Ovary (tissue), 10 donors: ENCODE measurements at places on chromosomes 16 and 17. TPM values are rescaled to one million over a fixed set of nuclear protein-coding genes. Genes with fewer than 3 reads are reported as not detected.

GRCh38 chr16:53816211-53816836 is 112.4 kb downstream of the FTO start:
- no peaks in the 10 kb centered on the region for H3K4me1 ChIP-seq
- no peaks in the 10 kb centered on the region for H3K27me3 ChIP-seq
- DNase-seq = no peak
- no peak overlapping the region for H3K4me3 ChIP-seq
- H3K36me3 ChIP-seq = no peaks in the 10 kb centered on the region

DNA sequence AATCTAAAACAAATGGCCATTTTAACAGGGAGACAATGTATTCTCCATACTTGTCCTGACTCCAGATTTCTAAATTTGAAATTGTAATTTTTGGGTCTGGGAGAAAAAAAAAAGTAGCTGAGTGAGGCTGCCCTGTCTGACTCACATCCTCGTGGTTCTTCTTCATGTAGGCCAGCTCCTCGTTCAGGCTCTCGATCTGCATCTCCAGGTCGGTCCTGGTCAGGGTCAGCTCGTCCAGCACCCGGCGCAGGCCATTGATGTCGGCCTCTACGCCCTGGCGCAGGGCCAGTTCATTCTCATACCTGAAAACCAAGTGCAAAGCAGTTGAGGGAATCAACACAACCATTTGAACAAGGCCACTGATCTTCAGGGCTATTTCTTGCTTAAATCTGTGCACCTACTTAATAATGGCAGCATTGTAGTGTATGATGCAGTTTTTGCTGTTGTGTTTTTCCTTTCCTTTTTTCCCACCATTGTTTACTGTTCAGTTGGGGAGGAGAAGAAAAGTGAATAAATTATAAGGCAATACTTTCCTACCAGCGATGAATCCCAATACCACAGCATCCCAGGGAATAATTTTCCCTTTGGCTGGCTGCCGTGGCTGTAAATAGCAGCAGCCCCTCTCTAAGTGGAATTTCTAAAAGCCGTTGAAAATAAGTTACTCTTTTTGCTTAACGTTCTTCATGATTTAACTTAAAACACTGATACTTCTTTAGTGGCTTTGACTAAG is 2.2 kb downstream of the KRT12 start:
- no peak overlapping the region for H3K27ac ChIP-seq
- no peaks in the 10 kb centered on the region for H3K36me3 ChIP-seq
- no peaks in the 10 kb centered on the region for H3K27me3 ChIP-seq
- DNase-seq = no peak
- H3K4me3 ChIP-seq = no peak overlapping the region
- no peaks in the 10 kb centered on the region for H3K4me1 ChIP-seq

- no peaks in the 10 kb centered on the region for H3K4me1 ChIP-seq
- DNase-seq = no peak
- no peaks in the 10 kb centered on the region for H3K27me3 ChIP-seq
- no peaks in the 10 kb centered on the region for H3K36me3 ChIP-seq
Measured at GRCh38 chr17:77943971-77944370, 14.5 kb upstream of the TNRC6C start.

DNA sequence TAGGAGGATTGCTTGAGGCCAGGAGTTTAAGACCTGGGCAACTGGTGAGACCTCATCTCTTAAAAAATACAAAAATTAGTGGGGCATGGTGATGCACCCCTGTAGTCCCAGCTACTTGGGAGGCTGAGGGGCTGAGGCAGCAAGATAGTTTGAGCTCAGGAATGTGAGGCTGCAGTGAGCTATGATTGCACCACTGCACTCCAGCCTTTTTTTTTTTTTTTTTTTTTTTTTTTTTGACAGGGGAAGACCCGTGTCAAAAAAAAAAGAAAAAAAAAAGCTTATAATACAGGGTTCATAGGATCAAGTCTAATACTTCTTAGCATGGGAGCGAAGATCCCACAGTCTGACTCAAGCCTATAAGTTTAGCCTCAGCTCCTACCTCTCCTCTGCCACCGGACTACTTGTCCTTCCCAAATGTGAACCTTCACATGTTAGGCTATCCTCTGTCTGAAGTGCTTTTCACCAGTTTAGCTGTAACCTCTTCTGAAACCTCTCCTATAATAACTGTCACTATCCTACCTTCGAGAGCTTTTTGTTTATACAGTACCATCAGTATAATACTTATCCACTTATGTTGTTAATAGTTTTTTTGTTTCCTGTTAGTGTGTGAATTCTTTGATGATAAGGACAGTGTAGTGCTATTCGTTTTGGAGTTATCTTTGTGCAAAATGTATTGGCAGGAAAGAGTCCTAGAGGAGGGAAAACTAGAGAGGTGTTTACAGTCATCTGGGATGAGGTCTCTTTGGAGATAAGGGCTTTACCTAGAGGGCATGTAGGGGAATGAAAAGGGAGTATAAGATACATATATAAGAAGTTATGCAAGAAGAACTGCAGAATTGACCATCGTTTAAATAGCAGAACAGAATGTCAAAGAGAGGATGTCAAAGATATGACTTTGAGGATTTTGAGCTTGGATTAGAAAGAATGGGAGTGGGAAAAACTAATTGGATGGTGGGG is 15.5 kb downstream of the CPD start:
- H3K27me3 ChIP-seq = no peaks in the 10 kb centered on the region
- no peaks in the 10 kb centered on the region for H3K4me1 ChIP-seq
- H3K27ac ChIP-seq = no peak overlapping the region

DNA sequence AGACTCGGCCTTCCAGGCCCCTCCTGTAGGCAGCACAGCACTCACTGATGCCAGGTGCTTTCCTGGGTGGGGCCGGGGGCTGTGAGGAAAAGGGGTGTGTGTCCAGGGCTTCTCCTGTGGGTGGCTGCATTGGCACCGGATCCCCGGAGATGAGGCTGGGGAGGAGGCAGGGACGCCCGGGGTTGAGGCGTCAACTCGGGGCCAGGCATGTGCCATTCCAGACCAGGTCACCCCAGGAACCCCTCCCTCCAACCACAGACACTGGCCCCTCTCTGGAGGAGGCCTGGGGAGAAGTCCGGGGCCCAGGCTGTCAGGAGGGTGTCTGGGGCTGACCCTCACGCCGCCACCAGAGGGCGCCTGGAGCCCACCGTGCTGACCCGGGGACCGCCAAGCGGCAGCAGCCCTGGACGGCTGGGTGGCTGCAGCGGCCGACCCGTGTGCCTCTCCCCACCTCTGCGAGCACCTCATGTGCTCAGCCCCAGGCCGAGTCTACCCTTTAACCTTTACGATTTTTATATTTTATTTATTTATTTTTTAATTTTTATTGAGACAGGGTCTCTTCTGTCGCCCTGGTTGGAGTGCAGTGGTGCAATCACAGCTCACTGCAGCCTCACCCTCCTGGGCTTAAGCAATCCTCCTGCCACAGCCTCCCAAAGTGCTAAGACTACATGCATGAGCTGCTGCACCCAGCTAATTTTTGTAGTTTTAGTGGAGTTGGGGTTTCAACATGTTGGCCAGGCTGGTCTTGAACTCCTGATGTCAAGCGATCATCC is 3.2 kb upstream of the METRN start:
- no peak overlapping the region for H3K27ac ChIP-seq
- peak; percentile 77 for DNase-seq
- H3K4me1 ChIP-seq = peaks cover 18% of the 10 kb centered on the region
- H3K27me3 ChIP-seq = peaks cover 3% of the 10 kb centered on the region
- no peak overlapping the region for H3K4me3 ChIP-seq

GRCh38 chr17:63989622-63990345 is 8.4 kb upstream of the PRR29 start:
- DNase-seq = no peak
- H3K27ac ChIP-seq = no peak overlapping the region
- H3K4me1 ChIP-seq = peaks cover 9% of the 10 kb centered on the region
- H3K36me3 ChIP-seq = no peaks in the 10 kb centered on the region

DNA sequence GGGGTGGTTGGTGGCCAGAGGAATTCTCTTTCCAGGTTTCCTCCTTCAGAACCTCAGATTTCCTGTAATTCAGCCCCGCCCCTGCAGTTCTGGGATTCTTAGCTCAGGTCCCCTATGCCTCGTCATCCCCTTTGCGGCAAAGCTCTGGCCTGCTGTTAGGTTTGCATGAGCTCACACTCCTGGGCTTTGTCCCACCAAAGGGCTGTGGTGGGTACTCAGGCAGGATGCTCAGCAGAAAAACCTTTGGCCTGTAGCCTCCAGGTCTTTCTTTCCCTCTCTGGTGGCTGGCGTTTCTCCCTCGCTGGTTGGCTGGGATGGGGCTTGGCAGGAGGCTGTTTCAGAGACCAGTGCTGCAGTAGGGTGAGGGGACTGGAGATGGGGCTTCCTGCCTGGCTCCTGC is 9.6 kb upstream of the PLEKHG4 start:
- H3K27ac ChIP-seq = no peak overlapping the region
- H3K27me3 ChIP-seq = no peaks in the 10 kb centered on the region
- no peak for DNase-seq

GRCh38 chr17:31491376-31492131 is 100.1 kb downstream of the RAB11FIP4 start:
- no peaks in the 10 kb centered on the region for H3K36me3 ChIP-seq
- peaks cover 2% of the 10 kb centered on the region for H3K4me1 ChIP-seq
- no peak overlapping the region for H3K27ac ChIP-seq
- H3K27me3 ChIP-seq = no peaks in the 10 kb centered on the region
- no peak for DNase-seq

GRCh38 chr17:78026381-78026780 is 67.9 kb downstream of the TNRC6C start:
- H3K4me3 ChIP-seq = no peak overlapping the region
- no peaks in the 10 kb centered on the region for H3K4me1 ChIP-seq
- no peaks in the 10 kb centered on the region for H3K27me3 ChIP-seq

- H3K27me3 ChIP-seq = no peaks in the 10 kb centered on the region
- no peaks in the 10 kb centered on the region for H3K36me3 ChIP-seq
Measured at GRCh38 chr17:35214631-35215273, 20.6 kb upstream of the SLC35G3 start.

- no peak overlapping the region for H3K4me3 ChIP-seq
- H3K4me1 ChIP-seq = peaks cover 4% of the 10 kb centered on the region
- no peak for DNase-seq
- no peak overlapping the region for H3K27ac ChIP-seq
Measured at GRCh38 chr17:57908278-57908677, 46.9 kb downstream of the CUEDC1 start.

DNA sequence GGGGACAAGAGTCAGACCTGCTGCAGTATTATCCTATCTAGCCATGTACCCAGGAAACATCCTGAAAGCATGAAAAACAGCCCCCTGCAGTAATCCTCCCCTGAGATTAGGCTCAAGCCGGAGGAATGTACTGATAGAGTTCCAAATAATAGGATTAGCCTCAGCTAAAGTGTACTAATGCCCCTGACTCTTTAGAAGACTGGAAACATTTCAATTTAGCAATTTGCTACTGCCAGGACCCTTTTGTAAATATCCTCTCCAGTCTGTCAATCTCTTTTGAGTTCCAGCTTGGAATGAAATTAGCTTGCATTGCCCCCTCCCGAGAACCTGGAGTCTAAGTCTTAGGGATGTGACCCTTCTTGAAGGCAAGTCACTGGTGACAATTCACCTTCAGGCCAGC is 110.8 kb upstream of the DNAH9 start:
- no peak overlapping the region for H3K27ac ChIP-seq
- H3K4me3 ChIP-seq = no peak overlapping the region
- H3K36me3 ChIP-seq = no peaks in the 10 kb centered on the region
- H3K27me3 ChIP-seq = no peaks in the 10 kb centered on the region
- H3K4me1 ChIP-seq = no peaks in the 10 kb centered on the region

DNA sequence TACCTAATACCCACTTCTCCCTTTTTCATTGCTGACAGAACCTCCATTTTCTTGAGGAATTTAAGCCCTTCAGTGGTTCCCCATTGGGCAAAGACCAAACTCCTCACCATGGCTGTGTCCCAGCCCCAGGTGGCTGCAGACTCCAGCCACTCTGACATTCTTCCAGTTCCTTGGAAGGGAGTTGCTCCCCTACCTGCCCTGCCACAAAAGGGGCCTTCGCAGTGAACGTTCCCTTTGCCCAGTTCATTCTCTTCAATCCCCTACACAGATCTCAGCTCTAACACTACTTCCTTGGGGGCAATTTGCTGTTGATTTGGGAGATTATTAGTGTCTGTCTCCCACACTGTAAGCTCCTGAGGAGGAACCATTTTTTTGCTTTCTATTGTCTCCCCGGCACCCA is 3.2 kb upstream of the AKTIP start:
- H3K4me1 ChIP-seq = peaks cover 9% of the 10 kb centered on the region
- no peak overlapping the region for H3K27ac ChIP-seq
- H3K36me3 ChIP-seq = no peaks in the 10 kb centered on the region
- no peak overlapping the region for H3K4me3 ChIP-seq

DNA sequence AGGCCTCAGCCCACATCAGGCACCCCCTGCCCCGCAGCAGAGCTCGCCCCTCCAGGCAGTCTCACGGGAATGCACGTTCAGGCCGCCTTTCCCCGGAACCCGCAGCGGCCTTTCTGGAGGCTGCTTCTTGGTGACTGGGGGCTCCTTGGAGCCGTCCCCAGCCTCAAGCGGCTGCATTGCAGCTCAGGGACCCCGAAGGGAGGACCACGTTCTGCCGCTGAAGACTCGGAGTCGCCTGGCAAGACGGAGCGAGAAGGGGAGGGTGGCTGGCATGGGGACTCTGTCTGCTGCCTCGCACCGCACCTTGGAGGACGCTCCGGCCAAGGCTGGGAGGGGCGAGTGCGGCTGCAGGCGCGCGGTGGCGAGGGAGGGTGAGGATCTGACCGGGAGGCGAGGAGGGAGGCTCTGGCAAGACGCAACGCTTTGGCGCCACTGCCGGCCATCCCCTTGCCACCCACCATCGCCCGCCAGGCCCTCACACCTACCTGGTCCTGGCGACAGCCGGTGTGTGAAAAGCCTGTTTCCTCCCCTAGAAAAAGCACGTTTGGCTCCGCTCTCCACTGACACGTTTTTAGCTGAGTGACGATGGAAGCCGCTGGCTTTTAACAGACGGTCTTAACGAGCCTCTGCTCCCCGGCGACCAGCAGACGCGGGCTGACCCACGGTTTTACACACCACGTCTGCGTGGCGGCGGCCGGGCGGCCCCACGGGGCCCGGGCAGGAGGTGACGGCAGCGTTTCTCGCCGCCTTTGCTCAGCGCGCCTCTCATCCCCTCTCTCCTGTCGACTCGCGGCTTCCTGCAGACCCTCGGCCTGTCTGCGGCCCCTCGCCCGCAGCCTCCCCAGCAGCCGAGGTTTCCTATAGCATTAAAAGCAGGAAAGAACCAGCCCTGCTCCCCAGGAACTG is 16.7 kb upstream of the GNG13 start:
- H3K4me3 ChIP-seq = no peak overlapping the region
- no peak for DNase-seq
- H3K4me1 ChIP-seq = peaks cover 3% of the 10 kb centered on the region
- H3K27me3 ChIP-seq = peaks cover 4% of the 10 kb centered on the region
- H3K36me3 ChIP-seq = no peaks in the 10 kb centered on the region

The BEAN1 gene
- total RNA-seq = not detected

The SIRT7 gene
- total RNA-seq = 17.0 TPM

The ATP6V0D1 gene
- 72.0 TPM for total RNA-seq

The KCNH4 gene
- total RNA-seq = not detected

The LAT gene
- 4.6 TPM for total RNA-seq
